Stimulated activated CD8-positive, alpha-beta memory T cell treated with anti-CD3 and anti-CD28 coated beads, Interleukin-15, amount 100 ng/mL, for 4 hours (primary cell): ENCODE measurements at places on chromosomes 6 and 20.

GRCh38 chr6:10441004-10441654, 26.3 kb upstream of the TFAP2A start:
- DNase-seq = no peak

DNA sequence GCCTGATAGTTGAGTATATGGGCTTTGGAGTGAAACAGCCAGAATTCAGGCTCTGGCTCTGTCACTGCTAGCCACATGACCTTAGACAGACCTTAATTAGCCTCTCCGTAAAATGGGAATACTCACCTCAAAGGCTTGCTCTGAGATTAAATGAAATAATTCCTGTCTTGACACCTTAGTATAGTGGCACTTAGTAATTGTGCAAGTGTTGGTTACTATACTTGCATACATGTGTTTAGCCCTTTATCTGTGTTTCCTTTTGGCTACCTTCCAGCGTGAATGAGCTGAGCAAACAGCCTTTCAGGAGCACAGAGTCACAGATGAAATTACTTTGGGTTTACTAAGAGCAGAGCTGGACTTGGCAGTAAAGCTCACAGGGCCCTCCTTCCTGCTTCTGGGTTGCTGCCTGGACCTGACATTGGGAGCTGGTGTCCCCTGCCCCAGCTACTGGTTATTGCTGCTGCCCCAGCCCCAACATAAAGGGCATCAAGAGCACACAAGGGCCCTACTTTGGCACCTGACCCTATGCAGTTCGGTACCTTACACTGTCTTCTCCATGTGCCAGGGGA, 32.8 kb downstream of the CD164 start:
- no peak for DNase-seq

DNA sequence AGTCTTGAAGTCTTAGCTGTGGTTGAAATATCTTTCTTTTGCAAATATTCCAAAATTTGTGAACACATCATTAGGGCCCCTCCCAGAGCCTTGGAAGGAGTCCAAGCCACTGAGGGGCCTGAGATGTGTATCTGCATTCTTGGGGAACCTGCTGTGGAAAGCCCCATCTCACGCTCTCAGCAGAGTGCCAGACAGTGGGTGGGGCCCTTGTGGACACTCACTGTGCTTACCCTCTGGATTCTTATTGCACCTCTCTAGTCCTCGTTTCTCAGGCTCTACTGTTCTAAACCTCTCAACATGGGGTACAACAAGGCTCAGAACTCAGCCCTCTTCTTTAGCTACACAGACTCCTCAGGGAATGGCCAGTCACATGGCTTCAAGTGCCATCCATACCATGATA, 416.2 kb upstream of the CDH4 start:
- no peak for DNase-seq

DNA sequence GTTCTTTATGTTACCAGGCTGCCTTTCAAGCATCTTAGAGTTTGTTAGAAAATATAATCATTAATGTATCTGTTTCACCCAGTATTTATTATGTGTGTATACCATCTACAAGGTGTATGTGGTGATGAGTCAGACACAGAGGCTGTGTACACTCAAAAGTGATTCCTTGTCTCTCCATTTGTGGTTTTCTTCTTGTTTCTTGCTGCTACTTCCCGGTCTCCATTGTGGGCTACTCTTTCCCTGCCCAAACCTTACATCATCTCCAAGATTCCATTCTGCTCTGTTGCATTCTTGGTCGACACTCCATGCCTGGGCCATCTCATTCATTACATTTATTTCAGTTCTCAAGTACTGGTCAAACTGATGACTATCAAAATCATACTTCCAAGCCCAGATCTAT, 182.2 kb upstream of the STXBP5 start:
- DNase-seq = no peak
